Urothelium cell line (cell line): ENCODE measurements at places on chromosomes 4 and X.
A peak's percentile ranks its signal among the peaks of the same experiment; 100 is the strongest.

GRCh38 chr4:113534711-113535110 lies 226.8 kb downstream of the CAMK2D start:
- DNase-seq, result no peak

GRCh38 chr4:141999446-142000143 lies 363.2 kb downstream of the IL15 start:
- DNase-seq, result no peak

GRCh38 chr4:173990126-173990868 lies 293.2 kb downstream of the FBXO8 start:
- peak; percentile 18 for DNase-seq

- DNase-seq, result peak; percentile 57
These were observed 89.0 kb upstream of the LIMCH1 start for GRCh38 chr4:41448934-41449333.

GRCh38 chrX:65642914-65643491 lies 24.5 kb upstream of the MSN start:
- peak; percentile 58 for DNase-seq

- no peak for DNase-seq
These were observed 54.6 kb downstream of the MTNR1A start for GRCh38 chr4:186500721-186501304.

DNA sequence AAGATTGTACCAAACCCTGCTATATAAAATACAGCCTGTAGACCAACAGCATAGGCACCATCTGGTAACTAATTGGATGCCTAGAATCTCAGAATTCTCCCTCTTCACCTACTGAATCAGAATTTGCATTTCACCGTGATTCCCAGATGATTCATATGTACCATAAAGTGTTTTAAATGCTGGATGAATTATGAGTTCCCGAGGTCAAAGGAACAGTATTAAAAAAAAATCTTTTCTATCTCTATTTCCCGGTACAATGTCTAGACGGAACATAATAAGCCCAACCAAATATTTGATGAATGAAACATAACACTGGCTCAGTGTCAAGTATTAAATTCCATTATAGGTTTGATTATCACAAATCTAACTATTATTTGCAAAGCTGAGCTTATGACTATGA lies 280.0 kb downstream of the ANKRD50 start:
- DNase-seq, result no peak

- no peak for DNase-seq
These were observed 39.4 kb downstream of the GEMIN8 start for GRCh38 chrX:13990126-13990800.

- DNase-seq, result peak; percentile 68
These were observed 88.6 kb upstream of the TRIM2 start for GRCh38 chr4:153115322-153116290.

DNA sequence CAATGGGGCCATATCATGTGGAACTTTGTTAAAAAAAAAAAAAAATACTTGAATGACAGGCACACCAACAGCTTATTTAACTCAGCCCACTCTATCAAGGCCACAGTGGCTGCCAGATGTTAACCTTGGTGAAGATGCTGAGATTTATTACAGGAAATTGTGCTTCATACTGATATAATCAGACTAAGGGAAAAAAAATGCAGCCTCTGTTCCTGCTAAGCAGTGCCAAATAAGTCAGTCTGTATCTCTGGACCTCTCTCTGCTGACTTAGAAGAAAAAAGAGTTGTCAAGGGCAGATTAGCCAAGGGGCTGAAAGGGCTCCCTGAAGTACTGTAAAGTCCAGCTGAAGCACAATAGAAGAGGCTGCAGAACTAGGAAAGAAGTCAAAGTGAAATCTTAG lies 677.7 kb upstream of the HTR2C start:
- DNase-seq, result no peak

GRCh38 chr4:93317561-93317960 lies 511.0 kb upstream of the ATOH1 start:
- no peak for DNase-seq

- DNase-seq, result no peak
These were observed 191.2 kb downstream of the IDS start for GRCh38 chrX:149313871-149314371.

DNA sequence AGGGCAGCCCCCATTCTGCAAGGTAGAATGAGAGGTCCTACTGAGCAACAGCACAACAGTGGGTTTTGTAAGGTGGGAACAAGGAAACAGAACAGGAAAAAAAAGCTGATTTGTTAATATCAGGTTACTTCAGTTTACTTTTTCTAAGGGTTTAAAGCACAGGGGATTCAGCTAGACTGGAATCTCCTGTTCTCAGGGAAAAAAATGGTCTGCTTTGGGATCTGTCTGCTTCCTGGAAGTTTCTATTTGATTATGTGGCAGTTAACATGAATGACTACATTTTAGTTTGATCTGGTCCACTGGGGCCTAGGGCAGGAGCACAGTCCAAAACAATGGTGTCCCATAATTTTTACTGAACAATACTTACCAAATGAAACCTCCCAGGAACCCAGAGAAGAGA lies 104.6 kb downstream of the FBXW7 start:
- no peak for DNase-seq

DNA sequence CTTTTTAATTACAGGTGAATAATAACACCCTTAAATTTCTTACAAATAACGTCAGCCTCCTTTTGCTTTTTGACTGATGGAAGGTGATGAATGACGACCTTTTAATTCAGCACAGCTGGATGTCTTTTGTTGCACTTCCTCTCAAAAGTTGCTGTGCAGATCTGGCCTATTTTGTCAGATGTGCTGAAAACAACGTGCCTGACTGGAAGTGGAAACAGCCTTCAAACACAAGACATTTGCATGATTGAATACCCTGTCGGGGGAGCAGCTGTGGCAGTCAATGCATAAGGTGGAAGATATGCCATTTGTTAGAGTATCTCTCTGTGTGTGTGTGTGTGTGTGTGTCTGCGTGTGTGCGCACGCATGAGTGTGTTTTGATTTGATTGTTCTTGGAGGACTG lies 579.7 kb downstream of the SPRY1 start:
- DNase-seq, result no peak

- no peak for DNase-seq
These were observed 150.6 kb upstream of the SLC4A4 start for GRCh38 chr4:71188156-71188640.

DNA sequence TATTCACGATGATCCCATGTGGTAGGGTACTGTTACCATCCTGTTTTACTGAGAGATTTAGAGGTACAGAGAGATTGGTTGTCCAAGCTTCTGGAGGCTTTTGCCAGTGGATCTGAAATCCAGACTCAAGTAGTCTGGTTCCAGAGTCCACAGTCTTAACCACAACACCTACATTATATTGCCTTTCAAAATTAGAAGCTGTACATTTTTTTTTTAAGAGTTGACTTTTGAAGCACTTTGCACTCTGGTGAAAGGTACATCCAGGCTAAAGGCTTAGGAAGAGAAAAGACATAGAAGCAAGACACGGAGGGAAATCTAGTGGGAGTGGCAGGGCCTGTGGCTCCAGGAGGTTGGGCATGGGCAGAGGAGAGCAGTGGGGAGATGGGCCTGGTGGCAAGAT lies 122.1 kb downstream of the AFF1 start:
- DNase-seq, result no peak

GRCh38 chr4:1344696-1345095 lies 2.3 kb upstream of the UVSSA start:
- DNase-seq, result no peak

DNA sequence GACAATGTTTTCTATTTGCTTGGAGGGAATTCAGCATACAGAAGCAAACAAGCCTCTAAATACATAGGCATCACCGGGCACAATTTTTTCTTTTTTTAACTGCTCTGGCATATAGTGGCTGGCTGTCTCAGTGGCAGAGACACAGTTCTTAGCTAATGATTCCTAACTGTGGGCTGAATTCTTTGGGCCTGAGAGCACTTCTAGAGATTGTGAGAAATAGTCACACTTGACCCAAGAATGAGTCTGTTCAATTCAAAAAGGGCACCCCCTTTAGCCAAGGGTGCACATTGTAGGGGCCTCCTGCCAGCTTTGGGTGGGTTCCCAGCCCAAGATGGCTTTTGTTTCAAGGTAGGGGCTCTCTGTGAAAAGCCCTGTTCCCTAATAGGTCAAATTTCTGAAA lies 345.7 kb downstream of the ARHGAP10 start:
- no peak for DNase-seq

- DNase-seq, result no peak
These were observed 5.4 kb upstream of the SH3BP2 start for GRCh38 chr4:2787230-2788100.

- no peak for DNase-seq
These were observed 15.4 kb upstream of the OCIAD1 start for GRCh38 chr4:48815483-48815882.

DNA sequence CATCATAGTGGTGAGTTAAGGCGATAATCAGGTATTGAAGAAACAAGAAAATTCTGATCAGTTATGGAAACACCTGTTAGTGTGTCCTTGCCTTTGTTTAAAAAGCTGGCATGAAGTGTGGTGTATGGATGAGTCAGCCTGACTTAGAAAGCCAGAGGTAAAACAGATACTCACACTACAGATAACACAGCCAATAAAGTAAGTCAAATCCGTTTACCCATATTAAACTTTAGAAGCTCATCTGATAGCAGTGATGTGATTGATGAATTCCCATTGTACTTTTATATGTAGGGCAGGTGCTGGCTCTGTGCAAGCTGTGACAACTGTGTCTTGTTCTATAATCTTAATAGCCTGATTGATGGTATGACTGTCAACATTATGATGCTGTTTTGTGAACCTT lies 1392.7 kb upstream of the IGFBP7 start:
- no peak for DNase-seq

GRCh38 chr4:94244829-94245185 lies 37.1 kb downstream of the SMARCAD1 start:
- no peak for DNase-seq

DNA sequence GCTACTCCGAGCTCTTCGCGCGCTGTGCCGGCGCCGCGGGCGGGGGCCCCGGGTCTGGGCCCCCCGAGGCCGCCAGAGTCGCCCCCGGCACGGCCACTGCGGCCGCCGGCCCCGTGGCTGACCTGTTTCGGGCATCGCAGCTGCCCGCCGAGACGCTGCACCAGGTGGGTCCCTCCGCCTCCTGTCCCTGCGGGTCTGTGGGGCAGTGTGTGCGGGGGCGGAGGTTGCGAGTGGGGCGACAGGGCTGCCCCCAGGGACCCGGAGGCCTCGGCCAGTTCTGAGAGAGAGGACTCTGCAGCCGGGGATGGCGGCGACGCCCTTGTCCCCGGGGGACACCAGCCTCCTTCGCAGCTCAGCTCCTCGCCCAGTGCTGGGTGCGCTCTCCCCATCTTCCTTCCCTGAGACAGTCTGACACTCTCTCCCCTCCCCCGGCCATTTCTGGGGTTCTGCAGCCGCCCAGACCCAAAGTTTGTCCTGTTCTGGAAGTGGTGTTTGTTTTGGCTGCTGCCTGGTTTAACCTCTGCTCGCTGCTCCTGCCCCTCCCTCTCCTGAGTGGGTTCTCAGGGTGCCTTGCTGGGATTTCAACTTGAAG lies 609 bp downstream of the REPS2 start:
- no peak for DNase-seq
